Muscle of leg (tissue), 16 donors: ENCODE measurements at places on chromosomes 11 and 22.

DNA sequence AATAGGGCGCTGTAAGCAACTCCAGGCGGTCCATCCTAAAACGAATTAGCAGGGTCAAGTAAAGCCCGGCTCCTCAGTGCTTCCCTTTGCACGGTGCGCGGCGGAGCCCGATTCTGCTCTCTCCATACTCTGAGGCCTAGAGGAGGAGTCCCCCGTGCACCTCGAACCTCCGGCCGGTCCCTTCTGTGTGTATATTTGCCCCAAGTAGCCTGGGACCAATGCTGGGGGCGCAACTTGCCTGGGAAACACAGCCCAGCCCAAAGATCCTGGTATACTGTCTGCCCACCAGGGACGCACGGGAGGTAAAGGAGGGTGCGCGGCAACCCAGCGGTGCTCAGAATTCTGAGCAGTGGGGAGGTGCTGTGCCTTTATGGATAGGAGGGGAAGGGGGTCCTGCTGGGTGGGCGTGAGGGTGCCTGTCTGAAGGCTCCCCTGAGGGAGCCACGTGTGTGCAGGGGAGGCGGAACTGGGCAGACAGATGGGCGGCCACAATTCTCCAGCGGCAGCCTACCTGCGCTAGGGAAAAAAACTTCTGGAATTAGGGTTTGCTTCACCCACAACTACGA lies 4.8 kb upstream of the TBX1 start:
- DNase-seq = no peak

- peak; percentile 80 for DNase-seq
Observed at GRCh38 chr11:91761406-91762025, 463.1 kb upstream of the FAT3 start.

- peak; percentile 70 for DNase-seq
Observed at GRCh38 chr22:43993072-43993760, 30.9 kb upstream of the PARVB start.

DNA sequence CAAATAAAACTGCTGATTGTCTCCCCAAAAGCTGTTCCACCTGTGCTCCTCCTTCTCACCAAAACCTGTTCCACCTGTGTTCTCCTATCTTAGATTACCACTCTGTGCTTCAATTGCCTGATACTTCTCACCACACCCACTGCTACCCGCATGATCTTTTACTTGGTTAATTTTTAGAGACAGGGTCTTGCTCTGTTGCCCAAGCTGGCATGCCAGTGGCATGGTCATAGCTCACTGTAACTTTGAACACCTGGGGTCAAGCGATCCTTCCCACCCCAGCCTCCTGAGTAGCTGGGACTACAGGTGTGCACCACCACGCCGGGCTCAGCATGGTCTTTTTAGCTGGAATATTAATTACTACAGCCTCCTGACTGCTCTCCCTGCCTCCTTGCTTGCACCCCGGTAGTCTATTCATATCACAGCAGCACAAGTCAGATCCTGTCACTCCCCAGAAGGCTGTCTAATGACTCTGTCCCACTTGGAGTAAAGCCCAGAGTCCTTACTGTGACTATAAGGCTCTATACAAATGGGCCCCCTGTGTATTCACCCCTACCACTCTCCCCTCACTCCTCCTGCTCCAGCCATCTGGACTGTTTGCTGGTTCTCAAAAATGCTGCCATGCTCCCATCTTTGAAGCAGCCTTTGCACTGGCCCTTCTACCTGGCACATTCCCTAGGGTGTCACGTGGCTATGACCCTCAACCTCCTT lies 3.5 kb downstream of the C11orf91 start:
- DNase-seq = peak; percentile 53

- no peak for DNase-seq
Observed at GRCh38 chr11:57903441-57904123, 120.1 kb upstream of the OR9Q1 start.

DNA sequence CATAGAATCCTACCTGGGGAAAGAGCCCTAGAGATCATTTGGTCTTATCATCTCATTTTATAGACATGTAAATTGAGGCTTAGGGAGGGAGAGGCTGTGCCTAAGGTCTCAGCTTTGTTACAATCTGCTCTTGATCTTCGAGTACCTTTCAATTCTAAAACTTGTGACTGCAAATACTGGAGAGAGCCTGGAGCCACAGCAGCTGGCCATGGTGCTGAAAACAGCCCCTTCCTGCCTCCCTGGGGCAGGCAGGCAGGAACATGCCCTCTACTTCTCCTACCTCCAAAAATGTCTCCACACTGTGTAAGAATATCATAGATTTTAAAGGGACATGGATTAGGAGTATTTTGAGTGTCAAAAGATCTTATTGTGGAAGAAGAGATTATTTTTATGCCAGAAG lies 52.2 kb downstream of the C22orf42 start:
- peak; percentile 16 for DNase-seq

- DNase-seq = no peak
Observed at GRCh38 chr22:50046019-50046415, 12.1 kb downstream of the TTLL8 start.

GRCh38 chr11:92388380-92388779 lies 163.8 kb downstream of the FAT3 start:
- no peak for DNase-seq

GRCh38 chr11:124068601-124069110 lies 27.5 kb upstream of the OR10G7 start:
- DNase-seq = no peak

GRCh38 chr22:27419473-27419872 lies 382.1 kb downstream of the MN1 start:
- DNase-seq = peak; percentile 53

GRCh38 chr11:115363921-115364320 lies 140.3 kb downstream of the CADM1 start:
- DNase-seq = no peak

GRCh38 chr22:19928207-19928606 lies 13.4 kb upstream of the COMT start:
- DNase-seq = no peak

- DNase-seq = no peak
Observed at GRCh38 chr11:122779047-122779629, 59.2 kb upstream of the CRTAM start.

DNA sequence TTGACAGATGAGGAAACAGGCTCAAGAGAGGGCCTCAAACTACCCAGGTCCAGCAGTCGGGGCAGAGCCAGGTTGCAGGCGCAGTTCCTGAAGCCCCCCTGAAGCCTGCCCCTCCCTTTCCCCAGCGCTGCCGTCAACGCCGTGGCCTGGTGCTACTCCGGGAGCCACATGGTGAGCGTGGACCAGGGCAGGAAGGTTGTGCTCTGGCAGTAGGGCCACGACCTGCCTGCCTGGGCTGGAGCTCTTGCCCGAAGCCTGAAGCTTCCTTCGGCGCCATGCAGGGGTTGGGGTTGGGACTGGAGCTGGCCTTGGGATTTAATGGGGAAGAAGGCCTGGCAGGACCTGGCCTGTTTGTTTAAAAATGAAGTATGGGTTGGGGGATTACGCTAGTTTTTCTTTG lies 15.0 kb downstream of the ATG16L2 start:
- DNase-seq = no peak

- peak; percentile 85 for DNase-seq
Observed at GRCh38 chr11:91997226-91997625, 227.4 kb upstream of the FAT3 start.

GRCh38 chr11:62071408-62071807 lies 52.4 kb upstream of the INCENP start:
- DNase-seq = no peak

GRCh38 chr11:132072858-132073211 lies 702.4 kb downstream of the NTM start:
- peak; percentile 70 for DNase-seq

- no peak for DNase-seq
Observed at GRCh38 chr11:59025097-59025496, 61.0 kb upstream of the GLYATL1B start.

- no peak for DNase-seq
Observed at GRCh38 chr11:20861322-20861721, 191.9 kb downstream of the NELL1 start.

- DNase-seq = peak; percentile 69
Observed at GRCh38 chr22:18091916-18092526, 14.2 kb downstream of the PEX26 start.

DNA sequence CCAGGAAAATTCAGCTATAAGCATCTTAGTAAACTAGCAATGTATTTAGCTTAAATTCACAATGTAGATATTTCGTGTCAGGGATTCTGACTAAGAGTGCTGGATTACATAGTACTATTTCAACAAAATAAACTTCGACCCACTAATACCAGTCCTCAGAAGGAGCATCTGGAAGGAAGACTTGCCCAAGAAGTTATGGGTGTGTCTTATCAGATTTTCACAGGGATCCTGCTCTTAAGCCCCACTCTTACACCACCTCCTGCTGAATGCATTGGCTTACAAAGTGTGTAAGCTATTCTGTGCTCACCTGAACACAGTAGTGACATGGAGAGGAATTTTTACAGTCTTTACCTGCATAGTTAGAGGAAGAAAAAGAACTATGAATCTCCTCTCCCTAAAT lies 35.4 kb upstream of the ANO5 start:
- no peak for DNase-seq

GRCh38 chr11:44556735-44557409 lies 8.6 kb upstream of the CD82 start:
- DNase-seq = peak; percentile 81

GRCh38 chr11:46012185-46012584 lies 89.7 kb downstream of the LARGE2 start:
- peak; percentile 69 for DNase-seq

- peak; percentile 87 for DNase-seq
Observed at GRCh38 chr22:38802671-38803121, 8.8 kb upstream of the DNAL4 start.

GRCh38 chr11:73152861-73153483 lies 10.9 kb upstream of the FCHSD2 start:
- no peak for DNase-seq

- no peak for DNase-seq
Observed at GRCh38 chr22:50226063-50226874, 18.6 kb downstream of the TUBGCP6 start.

DNA sequence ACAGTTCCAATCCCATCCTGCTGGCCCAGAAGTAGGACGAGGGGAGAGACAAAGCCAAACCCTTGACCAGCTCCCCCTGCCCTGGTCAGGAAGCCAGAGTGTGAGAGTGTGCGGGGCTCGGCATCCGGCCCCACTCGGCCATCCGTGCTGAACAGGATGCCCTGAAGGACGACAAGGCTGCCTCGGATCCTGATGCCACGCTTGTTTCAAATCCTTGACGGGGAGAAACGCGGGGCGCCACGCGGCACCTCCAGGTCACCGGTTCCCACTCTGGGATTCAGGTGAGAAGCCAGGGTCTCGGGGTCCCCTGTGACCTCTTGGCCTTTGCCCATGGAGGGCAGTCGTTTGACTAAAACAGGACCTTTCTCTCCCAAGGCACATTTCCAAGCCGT lies 167.8 kb downstream of the BRD1 start:
- DNase-seq = no peak

DNA sequence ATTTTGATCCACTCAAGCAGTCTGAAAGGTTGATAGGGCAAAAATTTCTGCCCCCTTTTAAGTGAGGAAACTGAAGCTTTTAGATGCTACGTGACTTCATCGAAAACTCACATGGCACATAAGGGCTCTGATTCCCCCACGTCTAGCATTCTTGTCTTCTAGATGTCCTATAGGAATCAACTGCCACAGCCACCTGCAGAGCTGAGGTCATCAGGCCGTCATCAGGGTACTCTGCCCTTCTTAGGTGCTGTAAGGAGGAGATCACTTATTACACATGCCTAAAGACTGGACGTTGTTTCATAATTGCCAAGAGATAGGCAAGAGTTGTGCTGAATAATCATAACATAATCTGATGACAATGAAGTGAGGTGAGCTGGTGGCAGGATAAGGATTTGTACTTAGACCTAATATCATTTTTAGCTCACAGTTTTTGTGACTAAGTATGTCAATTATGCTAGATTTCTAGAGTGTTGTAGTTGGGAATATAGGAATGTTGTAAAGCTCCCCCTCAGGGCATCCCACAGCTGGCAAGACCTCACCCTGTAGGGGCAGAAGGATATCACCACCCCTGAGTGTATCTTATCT lies 349.4 kb downstream of the METTL15 start:
- DNase-seq = no peak

GRCh38 chr11:87125257-87125656 lies 87.5 kb downstream of the TMEM135 start:
- no peak for DNase-seq

GRCh38 chr11:441418-442274 lies at the start of gene ANO9:
Gene ANO9 (minus strand): TSS chr11:442011. CDS start chr11:441926, 85 bp downstream.
- DNase-seq = no peak

GRCh38 chr11:76205252-76206076 lies 838 bp downstream of the WNT11 start:
- DNase-seq = no peak

DNA sequence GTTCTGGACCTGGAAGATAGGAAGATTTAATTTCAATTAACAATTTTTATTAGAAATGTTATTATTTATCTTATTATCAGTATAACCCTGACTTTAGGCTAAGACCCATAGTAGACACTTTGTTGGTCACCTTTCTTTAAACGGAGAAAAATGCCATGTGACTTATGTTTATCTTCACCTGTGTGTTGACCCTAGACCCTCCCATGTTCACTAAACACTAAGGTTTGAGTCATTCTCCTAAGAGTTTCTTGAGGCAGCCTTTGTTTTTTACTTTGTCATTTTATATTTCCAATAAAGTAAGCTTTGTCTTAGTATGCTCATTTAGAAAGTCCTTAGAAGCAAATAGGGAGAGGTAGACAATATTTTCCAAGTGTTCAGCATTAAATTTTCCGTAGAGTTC lies 771.7 kb downstream of the METTL15 start:
- DNase-seq = no peak

GRCh38 chr11:1333860-1334259 lies 24.4 kb upstream of the TOLLIP start:
- no peak for DNase-seq

DNA sequence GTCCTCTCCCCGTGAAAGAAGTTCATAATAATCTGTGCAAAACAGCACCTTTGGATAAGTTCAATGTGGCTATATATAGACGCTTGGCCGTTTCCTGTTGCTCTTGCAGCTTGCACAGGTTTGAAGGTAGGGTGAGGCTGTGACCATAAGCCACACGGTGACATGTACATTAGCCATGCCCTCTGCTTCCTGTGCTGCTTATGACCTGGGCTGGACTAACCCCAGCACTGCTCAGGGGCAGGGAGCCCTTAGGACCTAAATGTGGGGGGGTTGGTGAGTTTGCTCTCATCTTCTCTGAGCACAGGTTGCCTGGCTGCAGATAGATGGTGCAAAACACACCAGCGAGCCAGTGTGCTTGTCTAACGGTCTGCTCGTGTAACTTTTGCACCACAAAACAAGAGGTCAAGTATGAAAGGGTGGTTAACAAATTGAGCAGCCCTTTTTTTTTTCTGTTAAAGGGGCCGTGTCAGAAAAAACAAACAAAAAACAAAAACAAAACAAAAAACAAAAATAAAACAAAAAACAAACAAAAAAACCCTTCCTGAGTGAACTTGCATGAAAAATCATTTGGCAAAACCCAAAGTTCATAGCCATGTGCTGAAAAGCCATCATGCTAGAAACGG lies 37.3 kb downstream of the FLI1 start:
- DNase-seq = no peak

DNA sequence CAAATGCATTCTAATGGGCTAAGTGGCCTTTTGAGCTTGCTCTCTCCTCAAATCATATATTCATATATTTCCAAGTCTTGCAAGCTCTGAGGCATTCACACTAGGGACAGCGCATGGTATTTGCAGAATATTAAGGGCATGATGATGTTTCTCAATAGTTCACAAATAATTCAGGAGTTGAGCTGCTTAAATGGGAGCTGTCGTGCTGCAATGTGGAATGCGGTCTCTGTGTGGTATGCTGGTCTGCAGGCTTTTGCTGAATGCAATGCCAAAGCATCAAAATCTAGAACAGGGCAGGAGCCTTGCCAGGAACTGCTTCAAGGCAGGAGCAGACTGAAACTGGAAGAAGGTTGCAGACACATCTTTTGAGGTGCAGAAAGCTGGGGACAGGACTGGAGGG lies 1060.0 kb downstream of the TBC1D22A start:
- DNase-seq = no peak

- no peak for DNase-seq
Observed at GRCh38 chr11:18016789-18017188, 3.9 kb upstream of the SERGEF start.
